ENCODE measurements at places on chromosomes 2 and 18.
A peak's percentile ranks its signal among the peaks of the same experiment; 100 is the strongest.

- DNase-seq, result no peak
Measured at GRCh38 chr2:36696533-36696932, at the start of gene VIT. VIT (plus strand) TSS chr2:36696707; CDS start chr2:36716371, 19,664 bp downstream.

DNA sequence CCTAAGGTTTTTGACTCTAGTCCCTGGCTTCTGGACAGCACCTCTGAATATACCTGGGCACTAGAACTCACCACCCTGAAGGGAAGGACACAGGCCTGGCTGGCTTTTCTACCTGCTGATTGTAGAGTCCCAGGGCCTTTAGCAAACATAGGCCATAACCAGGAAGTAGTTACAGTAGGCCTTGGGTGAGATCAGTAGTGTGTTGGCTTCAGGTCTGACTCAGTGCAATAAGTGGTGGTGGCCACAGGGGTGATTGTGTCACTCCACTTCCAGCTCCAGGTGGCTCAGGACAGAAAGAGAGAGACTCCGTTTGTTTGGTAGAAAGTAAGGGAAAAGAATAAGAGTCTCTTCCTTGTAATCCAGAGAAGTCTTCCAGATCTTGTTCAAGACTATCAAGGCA lies 101.7 kb upstream of the LGALSL start:
- no peak for DNase-seq

- no peak for DNase-seq
Measured at GRCh38 chr18:3478262-3478978, 28.4 kb downstream of the TGIF1 start.

GRCh38 chr2:190533968-190534309 lies 583 bp downstream of the NEMP2 start:
- DNase-seq, result peak; percentile 63

GRCh38 chr18:60676815-60677214 lies 304.2 kb upstream of the MC4R start:
- no peak for DNase-seq

DNA sequence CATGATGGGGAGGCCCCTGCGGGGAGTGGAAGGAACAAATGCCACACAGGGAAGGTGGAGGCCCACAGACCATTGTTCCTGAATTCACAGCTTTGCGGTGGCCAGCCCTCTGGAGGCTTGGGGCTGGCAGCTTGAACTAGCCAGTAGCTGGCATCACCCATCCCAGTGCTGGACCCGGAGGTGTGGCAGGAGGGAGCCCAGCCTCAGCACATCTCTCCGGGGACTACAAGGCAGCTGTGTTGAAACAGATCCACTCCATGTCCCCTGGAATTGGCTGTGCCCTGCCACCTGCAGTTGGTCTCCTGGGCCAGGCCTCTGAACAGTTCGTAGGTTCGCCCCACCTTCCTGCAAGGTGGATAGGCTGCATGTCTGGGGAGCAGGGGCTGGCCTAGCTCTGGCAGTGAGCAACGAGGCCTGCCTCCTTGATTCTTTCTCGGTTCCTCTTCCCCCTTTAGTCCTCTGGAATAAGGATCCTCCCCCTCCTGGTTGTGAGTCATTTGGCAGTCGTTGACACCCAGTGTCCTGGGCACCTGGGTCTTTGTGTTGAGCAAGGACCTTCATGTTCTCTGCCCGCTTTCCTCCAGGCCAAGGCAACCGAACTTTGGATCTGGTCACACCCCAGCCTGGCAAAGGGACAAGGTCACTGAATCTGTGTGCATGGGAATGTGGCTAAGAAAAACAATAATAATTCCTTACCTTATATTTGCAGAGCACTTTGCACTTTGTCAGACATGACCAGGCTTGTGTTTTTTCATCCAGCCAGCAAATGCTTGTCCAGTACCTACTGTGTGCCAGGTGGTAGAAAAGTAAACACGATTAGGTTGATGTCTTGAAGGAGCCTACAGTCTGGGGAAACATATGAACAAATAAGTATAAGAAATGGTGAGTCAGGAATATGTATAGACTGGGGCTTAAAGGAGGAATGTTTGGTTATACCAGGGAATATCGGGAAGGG lies 55.0 kb upstream of the MCFD2 start:
- DNase-seq, result no peak

GRCh38 chr2:55158111-55158814 lies 73.8 kb downstream of the CLHC1 start:
- no peak for DNase-seq

DNA sequence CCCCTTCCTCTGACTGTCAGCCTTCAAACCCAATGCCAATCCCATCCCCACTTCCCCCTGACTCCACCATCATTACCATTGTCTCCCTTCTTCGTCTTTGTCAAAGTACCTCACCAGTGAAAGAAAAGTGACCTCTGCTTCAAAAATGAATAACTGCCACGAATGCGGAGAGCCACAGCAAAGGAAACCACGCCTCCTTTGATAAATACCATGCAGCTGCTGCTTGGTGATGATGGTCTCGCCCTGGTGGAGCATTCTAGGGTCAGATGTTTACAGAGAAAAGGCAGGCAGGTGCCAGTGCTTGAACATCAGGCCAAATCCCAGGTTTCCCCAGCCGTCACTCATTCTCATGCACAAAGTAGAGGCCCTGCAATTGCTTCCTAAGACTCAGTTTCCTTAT lies 162.2 kb downstream of the BCL11A start:
- DNase-seq, result no peak

DNA sequence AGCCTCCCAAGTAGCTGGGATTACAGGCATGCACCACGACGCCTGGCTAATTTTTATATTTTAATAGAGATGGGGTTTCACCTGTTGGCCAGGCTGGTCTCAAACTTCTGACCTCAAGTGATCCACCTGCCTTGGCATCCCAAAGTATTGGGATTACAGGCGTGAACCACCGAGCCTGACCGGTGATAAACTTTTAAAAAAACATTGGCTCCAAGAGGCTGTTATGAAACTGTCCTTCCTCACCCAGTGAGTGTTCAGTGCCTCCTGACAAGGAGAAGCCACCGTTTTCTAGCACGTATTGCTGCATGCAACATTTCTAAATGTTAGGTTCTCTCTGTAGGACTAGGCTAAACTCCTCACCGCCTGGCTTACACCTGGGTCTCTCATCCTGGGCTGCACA lies 63.3 kb downstream of the EDAR start:
- DNase-seq, result no peak

- DNase-seq, result no peak
Measured at GRCh38 chr2:234638966-234639365, 142.1 kb upstream of the ARL4C start.

DNA sequence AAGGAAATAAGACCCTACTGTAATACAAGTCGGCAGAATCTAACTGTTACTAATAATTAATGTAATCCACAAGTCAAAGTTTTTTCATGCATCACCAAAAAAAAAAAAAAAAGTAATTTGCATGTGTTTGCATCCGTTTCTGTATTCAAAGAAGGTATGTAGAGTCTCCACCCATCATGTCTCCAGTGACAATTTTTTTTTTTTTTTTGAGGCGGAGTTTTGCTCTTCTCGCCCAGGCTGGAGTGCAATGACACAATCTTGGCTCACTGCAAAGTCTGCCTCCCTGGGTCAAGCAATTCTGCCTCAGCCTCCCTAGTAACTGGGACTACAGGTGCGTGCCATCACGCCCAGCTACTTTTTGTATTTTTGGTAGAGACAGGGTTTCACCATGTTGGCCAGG lies 24.2 kb upstream of the NFU1 start:
- no peak for DNase-seq

DNA sequence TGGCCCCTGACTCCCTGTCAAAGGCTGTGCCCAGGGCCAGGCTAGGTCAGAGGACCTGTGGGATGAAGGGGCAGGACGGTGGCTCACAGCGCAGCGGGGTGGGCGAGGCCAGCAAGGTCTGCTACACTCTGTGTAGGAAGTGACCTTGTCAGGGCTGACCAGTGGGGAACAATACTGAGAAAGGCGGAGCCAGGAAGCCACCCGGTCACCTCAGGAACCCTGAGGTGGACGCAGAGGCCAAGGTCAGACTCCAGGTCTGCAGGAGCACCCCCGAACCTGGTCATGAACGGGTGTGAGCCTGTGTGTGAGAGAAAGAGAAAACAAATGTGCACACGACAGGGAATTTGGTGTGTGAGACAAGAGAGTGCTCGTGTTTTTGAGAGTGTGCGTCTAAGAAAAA lies 72.3 kb downstream of the SMAD7 start:
- no peak for DNase-seq

GRCh38 chr2:226652369-226652768 lies 147.3 kb downstream of the IRS1 start:
- DNase-seq, result no peak

- no peak for DNase-seq
Measured at GRCh38 chr2:108119492-108119891, 120.3 kb upstream of the SULT1C3 start.

DNA sequence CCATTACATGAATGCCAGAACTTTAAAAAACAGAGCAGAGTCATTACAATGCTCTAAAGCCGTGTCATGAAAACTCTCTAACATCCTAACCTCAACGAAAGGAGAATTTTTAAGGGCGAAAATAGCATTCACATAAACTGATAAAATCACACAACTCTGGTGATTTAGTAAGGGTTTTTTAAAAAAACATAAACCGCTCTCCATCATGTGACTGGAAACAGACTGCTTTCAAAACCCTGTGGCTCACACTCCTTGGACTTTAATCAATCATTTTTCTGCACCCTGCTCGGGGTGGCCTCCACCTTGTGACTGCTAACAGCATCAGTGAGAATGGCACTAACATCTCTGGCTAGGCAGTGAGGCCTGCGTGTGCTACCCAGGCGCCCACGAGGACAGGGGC lies 12.1 kb downstream of the DOCK10 start:
- DNase-seq, result peak; percentile 52

GRCh38 chr2:33273479-33273878 lies 203.0 kb upstream of the RASGRP3 start:
- no peak for DNase-seq

DNA sequence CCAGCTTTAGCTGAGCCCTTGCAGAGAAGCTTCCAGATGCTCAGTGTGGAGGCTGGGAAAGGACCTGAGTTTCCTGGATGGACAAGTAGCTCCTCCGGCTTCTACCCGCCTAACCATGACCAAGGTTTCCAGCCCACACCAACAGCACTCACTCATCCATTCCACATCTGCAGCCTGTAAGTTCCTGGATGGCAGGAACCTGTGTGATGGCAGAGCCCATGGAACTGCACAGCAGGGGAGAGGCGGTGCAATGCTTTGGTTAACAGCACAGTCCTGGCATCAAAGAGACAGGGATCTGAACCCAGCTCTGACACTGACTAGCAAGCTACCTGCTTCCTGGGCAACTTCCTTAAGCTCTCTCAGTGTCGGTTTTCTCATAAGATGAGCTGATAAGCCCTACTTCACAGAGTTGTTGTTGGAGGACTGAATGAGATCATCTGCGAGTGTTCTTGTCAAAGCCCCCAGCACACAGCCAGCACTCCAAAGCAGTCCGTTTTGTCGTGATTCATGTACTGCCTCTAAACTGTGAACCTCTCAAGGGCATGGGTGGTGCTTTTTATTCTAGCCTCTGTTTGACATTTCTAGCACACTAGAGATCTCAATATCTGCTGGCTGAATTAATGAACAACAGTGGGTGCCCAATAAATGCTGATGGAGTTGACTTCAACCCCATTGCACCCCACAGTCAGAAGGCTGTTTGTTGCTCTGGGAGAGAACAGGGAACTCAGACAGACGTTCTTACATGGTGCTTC lies 41.6 kb upstream of the OTOF start:
- no peak for DNase-seq

DNA sequence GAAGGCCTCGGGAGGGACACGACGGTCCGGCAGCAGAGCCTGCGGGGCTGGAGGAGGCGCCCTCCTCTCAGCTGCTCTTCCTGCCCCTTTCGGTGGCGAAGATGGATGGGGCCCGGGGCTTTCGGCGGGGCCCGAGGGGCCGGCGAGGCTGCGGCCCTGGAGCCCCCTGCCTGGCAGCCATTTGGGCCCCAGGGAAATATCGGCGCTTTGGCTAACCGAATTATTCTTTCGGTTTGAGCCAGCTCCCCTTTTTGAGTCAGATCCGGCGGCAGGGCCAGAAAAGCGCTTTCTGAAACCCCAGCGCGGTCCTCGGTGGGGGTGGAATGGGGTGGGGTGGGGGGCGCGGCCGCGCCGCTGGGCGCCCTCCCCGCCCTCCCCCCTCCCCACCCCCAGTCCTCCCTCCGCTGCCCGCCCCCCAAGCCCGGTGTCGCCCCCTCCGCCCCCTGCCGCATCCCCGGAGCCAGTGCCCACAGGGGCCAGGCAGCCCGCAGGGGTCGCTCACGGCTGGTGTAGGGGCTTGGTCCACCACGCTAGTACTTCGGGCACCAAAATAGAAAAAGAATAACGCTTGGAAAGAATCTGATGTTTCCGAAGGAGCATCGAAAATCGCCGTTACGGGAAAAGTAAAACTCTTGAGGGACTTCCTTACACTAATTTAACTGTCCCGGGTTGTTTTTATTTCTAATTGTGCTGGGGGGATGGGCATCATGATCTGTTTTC lies 9.1 kb upstream of the ARID5A start:
- peak; percentile 83 for DNase-seq
